Activated naive CD4-positive, alpha-beta T cell treated with anti-CD3 and anti-CD28 coated beads, Interleukin-2, amount 50 U/mL, for 16 hours (primary cell): ENCODE measurements at places on chromosomes 3 and 15.
A peak's percentile ranks its signal among the peaks of the same experiment; 100 is the strongest.

DNA sequence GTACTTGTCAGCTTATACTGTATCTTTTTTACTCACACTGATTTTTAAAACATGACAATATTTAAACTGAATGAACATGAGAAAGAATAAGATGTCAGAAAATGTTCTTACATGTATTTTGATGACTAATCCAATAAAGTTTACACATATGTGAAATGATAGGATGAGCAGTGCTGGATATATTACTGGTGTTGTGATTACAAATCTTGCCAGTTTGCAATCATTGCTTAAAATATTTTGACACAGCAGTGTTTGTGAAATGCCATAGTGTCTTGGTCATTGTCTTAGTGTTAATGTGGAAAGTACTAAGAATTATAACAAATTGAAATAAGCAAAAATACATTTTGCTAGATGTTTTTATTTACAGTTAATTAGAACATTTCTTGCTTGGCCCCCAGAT lies 118.7 kb upstream of the MLF1 start:
- no peak for DNase-seq

DNA sequence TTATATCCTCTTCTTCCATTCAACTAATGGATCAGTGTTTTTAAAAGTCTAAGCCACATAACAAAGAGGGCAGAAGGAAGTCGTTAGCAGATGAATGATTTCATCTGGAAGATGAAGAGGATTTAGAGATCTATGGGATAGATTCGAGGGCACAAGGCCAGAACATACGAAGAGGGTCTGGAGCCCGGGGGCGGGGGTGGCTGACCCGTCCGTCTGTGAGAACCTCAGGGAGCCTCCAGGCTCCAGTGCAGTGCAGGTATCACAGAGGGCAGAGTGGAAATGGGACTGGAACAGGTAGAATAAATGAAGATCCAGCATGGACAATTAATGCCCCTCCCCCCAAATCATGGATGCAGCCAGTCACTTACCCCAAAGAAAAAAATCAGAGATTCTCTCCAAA lies 1.5 kb upstream of the GOLGA8B start:
- DNase-seq = no peak

GRCh38 chr3:127544192-127544802 lies 46.2 kb downstream of the TPRA1 start:
- peak; percentile 67 for DNase-seq

- no peak for DNase-seq
These were observed 59.7 kb downstream of the ITPR1 start for GRCh38 chr3:4552811-4553210.

DNA sequence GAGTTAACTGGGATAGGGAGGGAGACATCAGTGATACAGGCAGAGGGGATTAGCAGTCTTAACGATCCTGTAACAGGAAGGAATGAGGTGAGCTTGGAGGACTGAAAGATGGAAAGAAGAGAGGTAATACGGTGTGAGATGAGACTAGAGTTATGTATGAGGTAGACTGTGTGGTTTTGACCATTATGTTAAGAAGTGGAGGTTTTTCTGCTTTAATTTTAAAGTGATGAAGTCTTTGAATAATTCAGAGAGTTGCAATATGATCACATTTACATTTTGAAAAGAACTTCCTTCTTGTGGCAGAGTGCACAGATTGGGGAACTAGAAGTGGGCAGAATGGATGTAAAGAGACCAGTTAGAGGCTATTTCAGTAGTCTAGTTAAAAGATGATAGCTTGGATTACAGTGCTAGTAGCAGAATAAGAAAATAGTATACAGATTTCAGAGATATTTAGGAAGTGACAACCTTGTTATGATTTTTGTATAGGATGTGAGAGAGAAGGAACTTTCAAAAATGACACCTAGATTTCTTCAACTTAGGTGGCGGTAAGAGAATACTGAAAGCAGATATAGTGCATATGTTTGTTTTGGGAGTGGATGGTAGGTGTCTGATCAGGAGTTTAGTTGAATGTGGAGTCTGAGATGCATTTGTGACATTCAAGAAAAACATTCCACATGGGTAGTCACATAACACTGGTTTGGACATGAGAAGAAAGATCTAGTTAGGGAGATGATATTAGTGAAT lies 40.5 kb downstream of the STT3B start:
- DNase-seq = no peak

- DNase-seq = no peak
These were observed 23.0 kb downstream of the SLTM start for GRCh38 chr15:58910456-58910855.

DNA sequence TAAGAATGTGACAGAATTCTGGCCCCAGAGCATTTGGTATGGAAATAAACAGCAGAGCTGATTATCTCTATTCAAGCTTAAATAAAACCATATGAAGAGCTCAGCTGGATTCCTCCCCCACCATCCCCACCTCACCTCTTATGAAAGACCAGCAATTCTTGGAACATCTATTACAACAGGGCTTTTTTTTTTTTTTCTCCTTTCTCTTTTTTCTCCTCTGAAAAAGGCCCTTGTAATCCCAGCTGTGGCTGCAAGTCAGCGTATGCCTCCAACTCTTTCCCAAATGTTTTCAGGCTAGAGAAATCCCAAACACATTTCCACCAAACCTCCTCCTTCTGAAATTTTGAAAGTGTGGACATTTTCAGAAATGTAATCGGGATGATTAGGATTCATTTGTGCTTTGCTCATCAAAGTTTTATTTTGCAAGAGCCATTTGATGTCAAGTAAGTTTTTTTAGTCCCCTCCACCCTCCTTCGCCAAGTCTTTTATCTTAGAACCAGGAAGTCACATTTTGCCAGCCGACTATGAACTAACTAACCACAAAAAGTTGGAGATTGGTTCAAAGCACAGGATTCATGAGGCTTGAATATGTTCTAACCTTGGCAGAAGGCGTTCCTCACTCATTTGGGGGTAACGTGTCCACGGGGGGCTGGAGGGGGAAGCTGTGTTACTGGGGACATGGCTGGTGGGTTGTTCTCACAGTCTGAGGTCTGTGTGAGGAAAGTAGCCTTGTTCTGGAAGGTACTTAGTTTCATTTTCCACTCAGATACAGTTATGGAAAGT lies 142.0 kb upstream of the PDZRN3 start:
- DNase-seq = no peak

GRCh38 chr15:30943654-30944335 lies 40.1 kb downstream of the FAN1 start:
- no peak for DNase-seq

GRCh38 chr15:70826634-70827033 lies 27.3 kb downstream of the LARP6 start:
- DNase-seq = no peak

GRCh38 chr3:149653564-149653963 lies 4.3 kb downstream of the WWTR1 start:
- no peak for DNase-seq

GRCh38 chr3:133933097-133934024 lies 37.7 kb upstream of the RAB6B start:
- no peak for DNase-seq

GRCh38 chr3:70006089-70006488 lies 6.6 kb downstream of the SAMMSON start:
- DNase-seq = no peak

GRCh38 chr3:134374791-134375581 lies 739 bp upstream of the AMOTL2 start:
- no peak for DNase-seq

DNA sequence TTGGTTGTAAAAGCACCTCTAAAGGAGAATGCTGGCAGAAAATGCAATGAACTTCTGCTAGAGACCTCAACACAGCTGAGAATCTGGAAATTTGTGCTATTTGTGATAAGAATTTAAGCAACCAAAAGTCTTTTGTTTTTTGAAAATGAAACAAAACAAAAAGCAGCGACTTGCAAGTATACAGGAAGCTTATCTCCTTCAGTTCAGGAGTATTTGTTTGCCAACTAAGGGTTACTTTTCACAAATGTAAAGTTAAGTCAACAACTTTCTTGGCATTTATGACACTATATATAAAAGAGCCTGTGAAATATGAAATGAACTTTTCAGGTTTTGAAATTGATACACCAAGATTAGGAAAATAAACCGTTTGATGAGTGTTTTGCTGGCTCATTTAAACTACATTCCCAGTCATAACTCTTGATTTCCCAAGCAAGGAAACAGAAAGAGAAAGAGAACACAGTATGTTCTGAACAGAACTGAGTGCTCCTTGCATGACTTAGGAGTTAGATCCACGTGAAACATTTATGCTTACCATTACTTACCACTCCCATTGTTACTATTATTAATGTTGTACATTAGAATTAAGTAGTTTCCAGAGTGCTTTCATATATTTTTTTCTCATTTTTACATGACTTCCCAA lies 92.3 kb upstream of the COL8A1 start:
- DNase-seq = no peak

- DNase-seq = no peak
These were observed 102.8 kb downstream of the STT3B start for GRCh38 chr3:31635545-31635944.

DNA sequence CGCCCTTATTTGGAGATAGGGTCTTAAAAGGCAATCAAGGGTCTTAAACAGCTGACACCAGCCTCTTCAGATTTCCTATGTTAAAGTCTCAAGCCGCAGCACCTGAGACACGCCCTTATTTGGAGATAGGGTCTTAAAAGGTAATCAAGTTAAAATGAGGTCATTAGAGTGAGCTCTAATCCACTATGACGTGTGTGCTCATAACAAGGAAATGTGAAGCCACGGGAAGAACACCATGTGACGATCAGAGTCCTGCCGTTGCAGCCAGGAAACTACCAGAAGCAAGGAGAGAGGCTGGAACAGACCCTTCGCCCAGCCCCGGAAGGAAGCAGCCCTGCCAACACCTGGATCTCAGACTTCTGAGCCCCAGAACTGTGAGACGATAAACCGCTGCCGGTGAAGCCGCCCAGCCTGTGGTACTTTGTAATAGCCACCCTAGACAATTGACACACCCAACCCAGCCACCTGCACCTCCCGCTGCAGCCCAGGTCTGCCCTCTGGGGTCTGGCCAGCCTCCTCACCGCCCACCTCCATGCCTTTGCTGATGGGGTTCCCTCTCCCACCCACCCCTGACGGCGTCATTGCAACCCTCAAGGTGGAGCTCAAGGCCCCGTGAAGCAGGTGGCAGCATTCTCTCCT lies 137.9 kb downstream of the MEGF11 start:
- DNase-seq = peak; percentile 20

- no peak for DNase-seq
These were observed 48.9 kb upstream of the POLG start for GRCh38 chr15:89383365-89384175.

GRCh38 chr3:185216607-185216958 lies 37.3 kb downstream of the EHHADH start:
- DNase-seq = no peak

DNA sequence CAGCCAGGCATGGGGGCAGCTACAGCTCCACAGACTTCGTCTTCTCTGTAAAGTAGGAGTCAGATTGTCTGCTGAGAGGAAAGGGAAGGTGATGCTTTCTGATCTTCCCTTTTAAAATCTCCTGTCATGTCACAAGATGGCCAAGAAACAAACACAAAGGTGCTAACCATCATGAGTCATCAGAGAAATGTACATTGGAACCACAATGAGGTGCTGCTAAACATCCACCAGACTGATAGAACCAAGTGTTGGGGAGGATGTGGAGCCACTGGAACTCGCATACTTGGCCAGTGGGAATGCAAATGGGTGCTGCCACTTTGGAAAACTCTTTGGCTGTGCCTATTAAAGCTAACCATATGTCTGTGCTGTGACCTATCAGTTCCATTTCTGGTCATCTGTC lies 268.8 kb downstream of the SLCO3A1 start:
- no peak for DNase-seq

- no peak for DNase-seq
These were observed 549 bp upstream of the SOX14 start for GRCh38 chr3:137763594-137763938.

- DNase-seq = no peak
These were observed 130.1 kb upstream of the BHLHE40 start for GRCh38 chr3:4849136-4849535.

- no peak for DNase-seq
These were observed 87.0 kb downstream of the ANP32A start for GRCh38 chr15:68733666-68734065.

DNA sequence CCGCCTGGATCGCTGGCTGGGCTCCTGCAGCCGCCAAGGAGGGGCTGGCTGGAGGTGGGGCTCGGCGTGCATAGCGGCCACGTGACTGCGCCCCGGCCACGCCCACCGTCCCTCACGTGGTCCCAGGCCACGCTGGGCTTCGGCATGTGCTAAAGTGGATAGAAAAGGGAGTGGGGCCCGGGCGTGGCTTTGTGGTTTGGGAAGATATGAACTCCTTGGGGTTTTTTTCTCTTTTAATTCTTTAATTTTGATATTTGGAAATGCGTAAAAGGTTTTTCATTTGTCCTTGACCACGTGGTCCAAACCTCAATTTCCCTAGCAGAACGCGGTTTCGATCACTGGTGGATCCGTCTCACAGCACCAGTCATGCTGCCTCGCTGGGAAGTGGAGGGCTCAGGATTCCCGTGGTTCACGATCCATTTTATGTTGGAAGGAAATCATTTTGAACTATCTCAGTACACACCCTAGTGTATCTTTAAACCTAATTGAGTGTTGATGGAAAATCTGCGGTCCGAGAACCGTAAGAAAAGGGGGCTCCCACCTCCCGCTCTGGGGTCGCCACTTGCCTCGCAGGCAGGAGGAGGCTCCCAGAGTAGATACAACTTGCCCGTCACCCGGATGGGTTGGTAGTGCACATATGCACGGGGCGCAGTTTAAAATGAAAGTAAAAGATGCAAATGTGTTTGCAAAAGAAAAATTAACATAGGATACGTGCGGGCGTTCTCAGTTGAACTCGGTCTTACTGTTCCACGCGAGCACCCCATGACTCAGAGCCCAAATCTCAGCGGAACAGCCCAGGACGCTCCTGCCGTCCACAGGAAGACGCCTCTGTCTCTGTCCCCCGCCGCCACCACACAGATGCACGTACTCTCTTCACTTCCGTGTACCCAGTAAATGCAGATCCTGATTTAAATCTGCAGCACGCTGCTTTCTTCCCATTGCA lies 141.9 kb downstream of the PGPEP1L start:
- DNase-seq = peak; percentile 78

GRCh38 chr3:82145742-82146141 lies 384.3 kb upstream of the GBE1 start:
- no peak for DNase-seq

DNA sequence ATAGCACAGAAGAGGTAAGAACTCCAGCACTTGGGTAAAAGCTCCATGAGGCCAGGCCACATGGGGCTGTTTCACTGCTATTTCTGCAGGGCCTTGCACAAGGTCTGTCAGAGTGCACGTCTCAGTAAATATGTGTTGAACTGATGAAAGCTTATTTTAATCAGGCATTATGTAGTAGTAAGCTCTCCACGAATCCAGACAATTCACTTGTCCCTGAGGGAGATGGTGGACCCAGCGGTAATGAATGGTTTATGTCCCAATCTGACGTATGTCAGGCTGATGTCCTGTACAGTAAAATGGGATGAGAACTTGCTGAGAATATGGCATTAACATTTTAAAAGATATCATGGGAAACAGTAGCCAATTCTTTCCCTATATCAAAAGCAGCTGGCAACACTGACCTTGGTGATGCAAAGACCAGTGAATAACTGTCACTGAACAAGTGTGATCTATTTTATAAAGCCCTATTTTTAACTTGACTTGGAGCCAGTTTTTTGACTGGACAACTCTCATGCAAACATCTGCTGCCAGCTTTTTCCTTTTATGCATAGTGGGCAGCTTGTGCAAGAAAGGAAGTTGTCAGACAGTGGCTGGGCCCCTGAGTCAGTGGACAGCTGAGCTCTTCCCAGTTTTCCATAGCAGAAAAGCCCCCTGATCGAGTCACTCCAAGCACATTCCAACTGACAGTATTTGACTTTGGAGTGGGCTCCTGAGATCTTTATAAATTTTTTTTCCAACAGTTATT lies 519.8 kb upstream of the MDFIC2 start:
- DNase-seq = no peak
